H7 (cell line): ENCODE measurements at places on chromosomes 3 and 15.

DNA sequence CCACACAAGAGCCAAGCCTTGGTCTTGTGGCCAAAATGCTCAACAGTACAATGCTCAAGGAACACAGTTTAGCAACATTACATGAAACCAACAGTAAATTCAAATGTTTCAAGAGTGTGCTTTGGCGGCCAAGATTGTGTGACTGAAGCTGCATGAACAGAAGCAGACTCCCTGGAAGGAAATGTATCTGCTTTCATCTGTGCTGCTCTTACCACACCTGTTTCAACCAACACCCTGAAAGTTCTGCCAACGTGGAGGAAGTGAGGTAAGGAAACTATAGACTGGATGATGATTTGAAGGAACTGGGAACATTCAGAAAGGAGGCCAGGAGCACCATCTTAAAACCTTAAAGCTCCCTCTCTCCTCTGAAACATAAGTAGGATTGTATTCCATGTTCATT is 55.7 kb downstream of the MB21D2 start:
- DNase-seq = no peak

GRCh38 chr3:17836092-17836491 is 93.7 kb upstream of the TBC1D5 start:
- no peak for DNase-seq

DNA sequence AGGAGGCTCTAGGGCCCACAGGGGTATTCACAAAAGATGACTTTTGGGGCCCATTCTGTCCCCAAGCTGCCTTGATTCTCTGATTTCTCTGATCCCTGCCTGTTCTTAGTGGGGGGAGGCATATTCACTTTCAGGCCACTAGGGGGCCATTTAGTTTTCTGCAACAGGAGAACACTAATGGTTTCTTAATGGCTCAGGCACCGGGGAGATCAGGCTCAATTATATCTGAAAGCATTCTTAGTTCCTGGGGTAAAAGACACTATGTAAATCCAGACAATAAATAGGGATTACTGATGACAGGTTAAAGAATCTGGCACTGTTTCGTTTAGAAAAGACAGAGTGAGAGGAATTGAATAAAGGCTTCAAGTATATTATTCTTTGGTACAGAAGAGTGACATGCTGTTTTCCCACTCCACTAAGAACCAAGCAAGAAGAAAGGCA is 2.5 kb upstream of the INAFM2 start:
- peak; percentile 84 for DNase-seq

GRCh38 chr3:165185707-165186327 is 10.4 kb downstream of the SLITRK3 start:
- peak; percentile 55 for DNase-seq

DNA sequence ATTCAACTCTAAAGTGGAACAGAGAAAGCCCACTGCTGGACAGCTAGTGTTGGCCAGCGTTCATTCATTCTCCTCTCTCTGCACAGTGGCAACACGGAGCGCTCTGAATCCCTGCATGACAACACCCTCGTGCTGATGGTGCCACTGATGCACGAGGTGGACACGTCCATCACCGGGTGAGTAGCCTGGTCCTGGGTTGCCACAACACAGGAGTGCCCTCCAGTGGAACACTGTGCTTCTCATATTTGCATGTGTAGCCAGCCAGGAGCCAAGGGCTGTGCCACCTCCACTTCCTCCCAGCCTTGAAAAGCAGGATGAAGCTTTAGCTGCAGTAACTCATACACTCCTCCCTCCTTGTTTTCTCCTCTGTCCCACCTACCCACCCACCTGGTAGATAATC is 120.0 kb upstream of the CTDSPL start:
- no peak for DNase-seq

DNA sequence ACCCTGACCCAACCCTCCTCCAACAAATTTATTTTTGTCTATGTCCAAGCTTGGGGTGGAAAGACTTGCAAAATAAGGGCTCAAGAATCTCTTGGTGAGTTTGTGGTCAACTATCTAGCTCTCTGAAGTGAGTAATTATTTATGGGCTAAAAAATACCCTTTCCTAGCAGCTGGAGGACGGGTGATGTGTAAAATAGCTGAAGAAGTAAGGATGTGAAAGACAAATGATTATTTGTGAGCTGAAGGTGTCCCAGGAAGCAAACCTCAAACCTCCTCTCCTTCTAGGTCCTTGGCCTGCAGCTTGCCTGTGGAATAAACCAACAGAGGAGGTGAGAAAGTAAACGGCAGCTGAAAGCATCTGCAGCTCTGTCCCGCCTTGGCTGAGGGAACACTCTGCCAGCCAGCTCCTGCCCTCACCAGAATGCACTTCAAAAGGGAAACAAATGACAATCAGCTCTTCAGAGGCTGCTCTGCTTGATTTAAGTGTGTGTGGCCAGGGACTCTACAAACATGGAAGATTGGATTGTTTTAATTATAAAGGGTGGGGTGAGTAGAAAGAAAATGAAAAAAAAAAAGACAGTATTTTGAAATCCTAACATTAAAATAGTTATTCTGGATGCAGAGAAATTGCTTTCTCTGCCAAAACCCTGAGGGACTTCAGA is 60.3 kb downstream of the TM4SF4 start:
- no peak for DNase-seq

DNA sequence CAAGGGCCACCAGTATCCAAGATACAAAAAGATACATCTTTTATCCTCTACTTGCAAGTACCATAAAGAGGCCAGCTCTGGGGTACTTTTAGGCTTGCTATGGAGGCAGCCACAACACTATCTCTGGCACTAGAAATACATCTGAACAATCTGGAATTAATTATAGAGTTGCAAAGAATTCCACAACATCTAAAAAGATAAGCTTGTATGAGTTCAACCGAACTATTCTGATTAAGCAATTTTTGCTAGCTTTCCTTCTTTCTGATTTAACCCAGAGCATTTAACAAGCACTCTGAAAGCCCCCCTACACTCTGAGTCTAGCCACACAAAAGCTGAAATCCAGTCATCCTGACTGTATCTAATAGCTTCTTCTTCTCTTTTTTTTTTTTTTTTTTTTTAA is 95.4 kb downstream of the FRMD5 start:
- no peak for DNase-seq

GRCh38 chr15:55915221-55915620 is 78.2 kb downstream of the NEDD4 start:
- DNase-seq = no peak

GRCh38 chr3:4778119-4778518 is 201.1 kb upstream of the BHLHE40 start:
- DNase-seq = no peak

DNA sequence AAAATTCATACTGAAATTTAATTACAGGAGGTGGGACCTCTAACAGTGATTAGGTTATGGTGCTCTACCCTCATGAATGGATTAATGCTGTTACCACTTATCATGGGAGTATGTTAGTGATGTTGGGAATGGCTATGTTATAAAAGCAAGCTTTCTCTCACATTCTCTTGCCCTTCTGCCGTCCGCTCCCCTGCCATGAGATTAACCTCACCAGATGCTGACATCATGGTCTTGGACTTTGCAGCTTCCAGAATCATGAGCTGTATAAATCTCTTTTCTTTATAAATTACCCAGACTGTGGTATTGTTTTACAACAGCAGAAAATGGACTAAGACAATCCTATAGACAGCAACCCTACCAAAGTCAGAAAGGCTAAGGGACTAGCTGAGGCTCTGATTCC is 884.8 kb downstream of the FHIT start:
- no peak for DNase-seq

- DNase-seq = no peak
These were observed 23.7 kb downstream of the TNK2 start for GRCh38 chr3:195884691-195885035.

GRCh38 chr3:17027318-17027717 is 142.6 kb downstream of the PLCL2 start:
- DNase-seq = no peak

- no peak for DNase-seq
These were observed 52.2 kb downstream of the SLCO2A1 start for GRCh38 chr3:133977568-133977967.

DNA sequence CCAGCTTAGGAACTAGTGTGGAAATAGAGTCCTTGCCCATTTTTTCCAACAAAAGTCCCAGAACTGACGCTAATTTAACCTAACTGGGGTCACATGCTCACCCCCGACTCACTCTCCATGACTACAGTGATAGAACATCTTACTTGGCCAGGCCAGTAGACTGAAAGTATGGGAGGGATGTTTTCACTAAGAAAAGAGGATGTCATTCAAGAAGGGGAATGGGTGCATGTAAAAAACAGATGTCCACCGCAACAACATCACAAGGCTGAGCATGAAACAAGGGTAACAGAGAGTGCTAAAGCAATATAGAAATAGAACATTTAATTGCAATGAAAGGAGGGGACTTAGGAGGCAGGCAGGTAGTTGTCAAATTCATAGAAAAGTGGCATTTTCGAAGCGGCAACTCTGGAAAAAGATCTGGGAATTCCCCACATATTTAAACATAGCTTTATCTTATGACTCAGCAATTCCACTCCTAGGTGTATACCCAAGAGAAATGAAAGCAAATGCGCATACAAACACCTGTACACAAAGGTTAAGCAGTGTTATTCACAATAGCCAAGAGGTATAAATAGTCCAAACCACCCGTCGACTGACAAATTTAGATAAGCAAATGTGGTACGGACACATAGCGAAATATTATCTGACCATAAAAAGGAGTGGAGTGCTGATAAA is 41.1 kb upstream of the UBE2E2 start:
- DNase-seq = no peak

GRCh38 chr3:10600296-10600714 is 94.9 kb upstream of the ATP2B2 start:
- peak; percentile 61 for DNase-seq

DNA sequence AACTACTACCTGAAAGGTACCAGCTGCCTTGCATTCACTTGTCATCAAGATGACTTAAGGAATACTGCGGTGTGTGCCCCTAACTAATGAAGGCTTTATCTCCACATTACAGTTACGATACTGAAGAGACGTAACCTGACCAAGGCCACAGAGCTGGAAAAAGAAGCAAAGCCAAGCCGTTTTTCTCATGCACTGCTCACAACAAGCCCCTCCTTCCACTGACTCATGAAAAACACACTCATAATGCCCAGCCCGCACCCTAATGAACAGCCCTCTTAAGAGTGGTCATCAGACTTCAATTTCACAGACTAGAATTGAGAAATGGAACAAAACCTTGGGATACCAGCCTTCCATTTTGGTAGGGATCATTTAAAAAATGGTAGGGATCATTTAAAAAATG is 11.6 kb downstream of the PSMD6 start:
- no peak for DNase-seq

- no peak for DNase-seq
These were observed 42.7 kb downstream of the THBS1 start for GRCh38 chr15:39623529-39623931.

DNA sequence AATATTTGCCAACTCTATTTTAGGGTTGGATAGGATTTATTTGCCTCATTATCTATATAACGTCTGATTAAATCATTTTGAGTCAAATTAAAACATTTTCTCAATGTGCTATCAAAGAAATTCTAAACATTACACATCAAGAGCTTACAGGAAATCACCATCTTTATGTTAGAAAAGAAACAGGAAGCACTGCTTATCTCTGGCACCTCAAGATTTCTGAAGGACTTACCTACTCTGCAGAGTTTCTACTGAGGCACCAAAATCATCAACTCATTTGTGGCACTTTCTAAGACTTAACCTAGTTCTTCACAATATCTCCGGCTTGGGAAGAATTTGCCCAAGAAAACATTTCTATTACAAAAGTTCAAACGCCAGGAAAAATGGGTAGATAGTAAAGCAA is 181.3 kb upstream of the EOMES start:
- DNase-seq = no peak

- peak; percentile 80 for DNase-seq
These were observed 17.1 kb upstream of the SKIC8 start for GRCh38 chr15:78316283-78317083.

DNA sequence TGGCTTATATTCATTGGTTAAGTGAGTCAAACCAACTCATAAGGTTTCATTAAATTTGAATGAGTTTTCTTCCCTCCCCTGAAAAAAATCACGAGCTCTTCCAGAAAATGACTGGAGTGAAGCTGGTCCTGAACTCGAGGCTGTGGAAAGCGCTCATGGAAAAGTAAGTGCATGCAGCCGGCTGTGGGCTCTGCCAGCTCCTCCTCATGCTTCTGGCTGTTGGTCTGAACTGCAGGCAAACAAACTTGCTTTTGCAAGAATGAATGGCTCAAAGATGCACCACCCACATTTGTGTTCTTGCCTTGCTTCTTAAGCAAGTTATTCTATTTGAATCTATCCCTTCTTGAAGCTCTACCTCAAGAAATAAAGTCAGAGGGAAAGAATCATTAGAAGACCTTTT is 6.2 kb downstream of the ETV5 start:
- no peak for DNase-seq

DNA sequence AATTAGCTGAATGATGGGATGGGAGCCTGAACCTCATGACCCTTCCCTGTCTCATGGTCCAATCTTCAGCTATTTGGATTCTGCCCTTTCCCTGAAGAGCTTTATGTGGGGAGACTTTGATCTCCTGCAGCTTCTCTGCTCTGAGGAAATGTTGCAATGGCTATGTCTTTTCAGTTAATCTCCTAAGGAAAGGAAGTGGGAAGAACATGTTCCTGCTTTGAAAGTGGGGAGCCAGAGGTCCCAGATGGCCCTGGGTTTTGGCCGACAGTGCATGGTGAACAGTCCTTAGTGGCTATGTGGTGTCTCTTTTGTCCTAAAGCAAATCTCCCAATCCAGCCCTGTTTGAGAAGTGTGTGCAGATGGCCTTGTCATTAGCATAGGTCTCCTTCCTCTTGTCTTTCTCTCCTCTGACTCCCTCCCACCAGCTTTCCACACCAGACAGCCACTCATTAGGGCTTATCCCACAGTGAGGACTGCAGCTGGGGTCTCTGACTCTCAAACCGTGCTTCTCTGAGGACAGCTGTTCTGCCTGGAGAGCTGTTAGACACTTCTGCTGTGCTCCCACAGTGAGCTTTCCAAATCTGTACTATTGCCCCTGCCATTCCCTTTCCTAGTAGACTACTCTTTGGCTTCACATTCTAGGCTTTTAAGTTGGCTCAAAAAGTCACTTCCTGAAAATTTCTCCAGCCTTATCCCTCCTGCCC is 365.8 kb upstream of the UMPS start:
- DNase-seq = no peak

DNA sequence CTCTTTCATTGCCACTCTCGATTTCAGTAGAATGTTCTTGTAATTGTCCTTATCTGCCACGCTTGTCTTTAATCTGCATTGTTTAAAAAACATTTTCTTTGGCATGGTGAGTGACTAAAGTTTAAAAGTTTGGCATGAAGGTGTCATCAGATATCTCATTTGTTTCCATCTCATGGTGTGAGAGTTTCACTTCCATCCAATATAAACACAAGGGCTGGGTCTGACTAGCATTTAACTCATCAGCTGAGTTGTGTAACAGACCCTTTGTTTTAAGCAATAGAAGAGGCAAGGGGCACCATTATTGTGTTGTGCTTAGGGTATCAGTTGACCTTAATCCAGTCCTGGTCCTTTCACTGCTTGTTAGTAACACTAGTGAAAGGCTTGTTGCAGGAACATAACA is 49.9 kb upstream of the IL12A start:
- no peak for DNase-seq
